T-helper 22 cell (primary cell): ENCODE measurements at places on chromosomes 4 and X.

GRCh38 chr4:139030614-139031235 lies 15.1 kb downstream of the NOCT start:
- peak; percentile 39 for DNase-seq

DNA sequence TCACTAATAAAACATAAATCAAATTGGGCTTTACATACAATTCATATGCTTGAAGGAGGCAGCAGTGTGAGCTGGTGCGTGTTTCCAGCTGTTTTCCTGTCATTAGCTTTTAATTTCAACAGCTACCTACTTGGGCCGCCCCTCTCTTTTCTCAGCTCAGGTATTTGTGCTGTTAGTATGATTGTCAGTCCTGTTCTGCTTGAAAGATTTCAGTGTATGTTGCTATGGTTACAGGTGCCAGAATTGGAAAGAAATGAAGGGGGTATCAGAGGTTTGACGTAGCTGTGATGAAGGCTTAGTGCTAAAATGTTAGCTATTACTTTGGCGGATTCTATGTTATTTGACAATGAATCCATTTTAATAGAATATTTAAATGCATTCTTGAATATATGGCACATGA lies 440.3 kb downstream of the ZIC3 start:
- DNase-seq = no peak

GRCh38 chr4:74093981-74094623 lies 4.9 kb downstream of the CXCL2 start:
- DNase-seq = no peak

GRCh38 chr4:40778090-40778489 lies 28.3 kb downstream of the NSUN7 start:
- DNase-seq = no peak

DNA sequence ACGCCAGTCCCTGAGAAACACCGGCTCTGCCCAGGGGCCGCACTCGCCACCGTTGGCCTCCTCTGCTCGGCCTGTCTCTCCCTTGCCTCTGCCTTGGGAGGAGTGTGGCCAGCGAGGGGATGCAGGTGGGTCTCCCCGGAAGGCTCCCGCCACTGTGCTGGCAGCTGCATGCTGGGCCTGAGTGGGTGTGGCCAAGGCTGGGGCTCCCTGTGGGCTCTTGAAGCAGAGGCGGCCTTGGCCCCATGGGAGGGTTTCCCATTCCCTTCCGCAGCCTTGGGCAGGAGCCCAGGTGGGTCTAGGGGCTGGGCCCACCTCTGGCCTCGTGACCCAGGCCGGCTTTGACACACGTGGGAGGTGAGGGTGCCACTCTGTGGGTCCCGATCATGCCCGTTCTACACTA lies 19.1 kb downstream of the FGFRL1 start:
- DNase-seq = no peak
